ENCODE measurements at places on chromosomes 5 and 9.

DNA sequence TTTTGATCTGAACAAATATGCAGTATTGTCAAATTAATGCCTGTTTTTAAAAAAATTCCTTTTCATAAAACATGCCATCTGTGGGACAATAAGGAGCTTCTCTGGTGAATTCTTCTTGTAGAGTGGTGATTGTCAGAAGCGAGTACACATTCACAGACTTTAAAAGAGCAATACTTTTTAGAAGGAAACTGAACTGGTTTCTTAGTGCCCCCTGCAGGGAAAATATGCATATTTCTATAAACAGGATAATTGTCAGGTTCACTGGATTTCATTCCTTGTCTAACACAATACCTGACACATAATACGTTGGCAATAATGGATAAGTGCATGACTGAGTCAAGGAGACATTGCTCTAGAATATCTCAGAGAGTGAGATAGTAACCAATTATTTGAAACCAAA lies 133.7 kb downstream of the KIF4B start:
- no peak for DNase-seq

DNA sequence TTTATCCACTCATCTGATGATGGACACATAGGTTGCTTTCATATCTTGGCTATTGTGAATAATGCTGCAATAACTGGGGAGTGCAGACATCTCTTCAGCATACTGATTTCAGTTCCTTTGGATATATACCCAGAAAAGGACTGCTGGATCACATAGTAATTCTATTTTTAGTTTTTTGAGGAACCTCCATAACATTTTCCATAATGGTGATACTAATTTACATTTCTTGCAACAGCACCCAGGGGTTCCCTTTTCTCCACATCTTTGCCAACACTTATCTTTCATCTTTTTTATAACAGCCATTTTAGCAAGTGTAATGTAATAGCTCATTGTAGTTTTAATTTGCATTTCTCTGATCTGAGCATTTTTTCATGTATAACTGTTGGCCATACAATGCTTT lies 34.1 kb upstream of the NR4A3 start:
- no peak for DNase-seq

DNA sequence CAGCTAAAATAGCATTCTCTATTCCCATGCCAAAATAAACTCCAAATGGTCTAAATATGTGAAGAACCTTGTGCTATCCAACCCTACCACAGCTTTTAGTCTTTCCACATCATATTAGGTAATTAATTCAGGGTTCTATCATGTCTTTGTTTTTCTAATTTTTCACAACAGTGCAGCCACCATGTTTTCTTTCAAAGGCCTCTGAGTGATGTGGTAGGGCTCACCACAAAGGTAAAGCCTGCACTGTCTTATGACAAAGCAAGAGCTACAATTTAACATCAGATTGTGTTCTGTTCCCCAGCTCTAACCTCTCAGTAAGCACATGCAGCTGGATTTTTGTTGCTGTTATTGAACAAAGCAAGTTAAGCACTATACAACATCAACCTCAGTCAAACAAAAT lies 52.4 kb downstream of the MEF2C start:
- no peak for DNase-seq

DNA sequence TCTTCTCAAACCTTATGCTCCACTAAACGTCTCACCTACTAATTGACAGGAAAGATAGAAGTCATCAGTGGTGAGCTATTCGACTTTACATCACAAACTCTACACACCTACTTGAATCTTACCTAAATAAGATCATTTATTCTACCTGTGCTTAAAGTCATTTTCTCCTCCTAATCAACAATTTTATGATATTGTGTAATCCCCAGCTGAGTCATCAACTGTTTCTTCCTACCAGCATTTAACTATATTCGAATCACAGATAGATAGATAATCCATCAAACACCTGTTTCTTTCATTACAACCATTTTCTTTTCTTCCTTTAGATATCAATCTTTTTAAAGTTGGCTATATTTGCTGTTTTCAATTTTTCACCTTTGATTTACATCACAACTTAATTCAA lies 181.5 kb downstream of the LPAR1 start:
- DNase-seq, result no peak

DNA sequence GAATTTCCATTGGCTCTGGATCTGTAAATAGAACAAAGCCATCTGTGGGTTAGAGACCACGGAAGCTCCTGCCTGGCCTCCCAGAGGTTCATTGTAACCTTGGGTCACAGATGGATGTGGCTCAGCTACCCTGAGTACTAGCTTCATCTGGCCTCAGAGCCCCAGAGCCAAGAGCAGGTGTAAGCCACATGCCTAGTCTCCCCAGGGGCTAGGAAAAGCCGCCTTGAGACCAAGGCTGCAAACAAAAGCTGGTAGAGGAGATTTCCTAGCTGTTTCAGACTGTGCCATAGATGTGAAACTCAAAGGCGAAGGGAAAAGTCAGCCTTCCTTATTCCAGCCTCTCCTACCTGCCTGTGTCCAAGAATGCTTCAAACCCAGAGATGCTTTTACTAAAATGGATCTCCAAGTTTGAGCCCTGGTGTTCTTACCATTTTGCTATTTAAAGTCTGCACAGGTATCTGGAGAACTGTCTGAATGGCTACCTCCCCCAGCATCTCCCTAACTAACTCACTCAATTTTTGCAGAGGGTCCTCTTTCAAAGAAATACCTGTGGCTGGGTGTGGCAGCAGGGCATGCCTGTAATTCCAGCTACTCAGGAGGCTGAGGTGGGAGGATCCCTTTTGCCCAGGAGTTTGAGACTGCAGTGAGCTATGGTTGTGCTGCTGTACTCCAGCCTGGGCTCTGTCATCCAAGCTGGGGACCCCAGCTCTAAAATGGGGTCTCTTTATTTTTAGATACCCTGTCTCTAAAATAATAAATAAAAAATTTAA lies 42.3 kb upstream of the MAP1B start:
- DNase-seq, result no peak

DNA sequence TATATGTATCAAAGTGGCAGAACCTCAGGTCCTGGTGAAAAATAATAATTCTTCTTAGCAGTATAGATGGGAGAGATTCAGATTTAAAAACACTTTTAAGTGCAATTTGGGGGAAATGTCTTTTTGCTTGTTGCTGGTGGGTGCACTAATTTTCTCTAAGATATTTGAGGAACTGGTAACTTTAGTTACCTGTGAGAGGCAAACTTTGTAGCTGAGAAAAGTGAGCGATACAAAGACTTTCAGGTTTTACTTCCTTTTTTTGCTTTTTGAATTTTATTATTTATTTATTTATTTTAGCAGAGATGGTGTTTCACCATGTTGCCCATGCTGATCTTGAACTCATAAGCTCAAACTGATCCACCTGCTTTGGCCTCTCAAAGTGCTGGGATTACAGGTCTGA lies 303.1 kb upstream of the PTGER4 start:
- no peak for DNase-seq

GRCh38 chr5:169164481-169164925 lies 136.4 kb downstream of the SLIT3 start:
- DNase-seq, result no peak

DNA sequence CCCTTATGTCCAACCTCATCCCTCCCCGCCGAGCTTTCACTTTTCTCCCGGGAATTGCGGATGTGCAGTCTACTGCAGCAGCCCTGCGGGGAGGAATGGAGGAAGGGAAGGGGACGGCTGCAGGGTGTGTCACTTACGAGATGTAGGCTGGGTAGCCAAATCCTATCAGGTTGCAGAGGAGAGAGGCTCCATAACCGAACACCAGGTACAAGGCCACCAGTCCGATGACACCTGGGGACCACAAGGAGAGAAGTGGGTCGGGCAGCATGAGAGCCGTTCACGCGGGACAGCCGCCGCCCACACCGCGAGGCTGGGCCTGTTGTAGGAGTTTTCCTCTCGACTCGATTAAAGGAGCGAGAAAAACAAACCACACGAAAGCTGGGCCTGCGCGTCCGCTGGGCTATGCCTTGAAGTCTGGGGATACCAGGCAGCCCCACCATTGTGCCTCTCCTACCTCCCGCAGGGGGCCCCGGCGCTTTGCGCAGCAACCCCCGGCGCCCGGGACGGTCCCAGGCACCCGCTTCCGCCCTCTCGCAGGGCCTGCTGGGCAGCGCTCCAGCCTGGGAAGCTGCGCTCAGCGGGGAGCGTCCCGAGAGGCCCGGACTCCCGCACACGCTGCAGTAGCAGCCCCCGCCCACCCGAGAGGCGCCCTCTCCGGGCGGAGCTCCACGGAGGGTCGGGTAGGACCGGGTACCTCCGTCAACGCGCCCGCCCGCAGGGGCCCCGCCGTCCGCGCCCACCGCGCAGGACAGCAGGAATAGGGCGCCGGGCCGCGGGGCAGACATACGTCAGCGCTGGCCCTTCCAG lies 798 bp downstream of the REEP5 start:
- DNase-seq, result peak; percentile 39

DNA sequence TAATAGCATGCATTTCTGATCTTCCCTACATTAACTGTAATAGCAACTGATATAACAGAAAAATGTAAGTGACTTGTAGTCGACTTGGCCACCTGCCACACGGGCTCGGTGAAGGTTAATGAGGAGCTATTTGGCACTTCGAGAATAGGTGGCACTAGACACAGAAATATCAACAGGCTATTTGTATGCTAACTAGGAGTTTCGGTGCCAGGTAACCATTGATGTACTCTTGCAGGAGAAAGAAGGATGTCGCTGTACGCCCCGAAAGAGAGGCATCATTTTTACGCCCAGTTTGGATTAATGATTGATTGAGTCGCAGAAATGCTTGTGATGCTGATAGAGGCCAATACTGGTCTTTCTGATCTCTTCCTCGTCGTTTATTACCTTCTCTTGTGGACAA lies 516 bp upstream of the DMRT2 start:
- no peak for DNase-seq

- DNase-seq, result no peak
Measured at GRCh38 chr9:7376833-7377232, 422.7 kb downstream of the DMAC1 start.

DNA sequence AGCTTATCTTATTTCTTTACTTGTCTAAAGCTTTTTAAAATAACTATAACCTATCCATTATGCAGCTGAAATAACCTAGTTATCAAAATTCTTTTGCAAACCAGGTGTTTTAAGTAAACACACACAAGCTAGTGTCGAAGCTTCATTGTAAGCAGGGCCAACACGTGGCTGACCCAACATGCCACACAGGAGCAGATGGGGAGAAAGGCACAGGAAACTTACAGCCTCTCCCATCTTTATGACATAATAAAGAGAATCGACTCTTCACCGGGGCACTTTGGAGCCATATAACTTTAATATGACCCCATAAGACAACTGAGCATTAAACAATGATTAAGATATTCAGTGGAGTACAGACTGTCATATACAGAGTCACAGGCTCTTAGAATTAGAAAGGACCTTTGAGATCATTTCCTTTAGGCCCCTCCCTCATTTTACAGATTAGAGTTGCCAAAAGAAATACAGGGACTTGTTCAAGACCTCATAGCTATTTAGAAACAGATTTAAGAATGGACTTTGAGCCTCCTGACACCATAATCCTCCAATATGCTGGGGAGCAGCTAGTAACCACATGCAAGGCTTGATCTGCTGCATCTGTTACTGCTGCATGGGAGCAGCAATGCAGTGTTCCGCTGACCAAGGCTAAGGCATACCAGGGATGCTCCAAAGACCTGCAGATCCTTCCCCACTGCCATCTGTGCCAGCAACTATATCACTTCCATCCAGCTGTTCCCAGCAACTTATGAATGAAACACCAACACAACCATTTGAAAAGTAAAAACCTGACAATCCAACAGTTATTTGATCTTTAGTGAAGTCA lies 75.4 kb downstream of the RASEF start:
- no peak for DNase-seq

DNA sequence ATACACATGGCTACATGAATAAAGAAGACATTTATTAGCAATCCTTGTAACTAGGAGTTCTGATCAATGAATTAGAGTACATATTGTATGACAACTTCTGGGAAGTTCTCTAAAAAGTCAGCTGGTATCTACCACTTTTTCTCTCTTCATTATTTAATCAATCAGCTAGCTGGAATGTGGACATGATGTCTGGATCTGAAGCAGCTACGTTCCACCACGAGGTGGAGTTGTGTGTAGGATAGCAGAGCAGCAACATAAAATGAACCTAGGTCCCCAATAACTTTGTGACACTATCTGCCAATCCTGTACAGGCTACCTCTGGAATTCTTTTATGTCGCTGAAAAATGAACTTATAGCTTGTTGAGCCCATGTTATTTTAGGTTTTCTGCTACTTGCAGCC lies 32.9 kb upstream of the ENTREP1 start:
- DNase-seq, result no peak

- no peak for DNase-seq
Measured at GRCh38 chr9:134770972-134771971, 109.3 kb upstream of the FCN2 start.

- DNase-seq, result no peak
Measured at GRCh38 chr5:2761921-2762488, 10.5 kb upstream of the IRX2 start.

GRCh38 chr5:169242175-169242848 lies 58.6 kb downstream of the SLIT3 start:
- no peak for DNase-seq

Measured in stimulated activated CD8-positive, alpha-beta memory T cell treated with anti-CD3 and anti-CD28 coated beads, Interleukin-7, amount 100 ng/mL, for 48 hours (primary cell).